ENCODE measurements at places on chromosomes 3 and 15. TPM values are rescaled to one million over a fixed set of nuclear protein-coding genes. Genes with fewer than 3 reads are reported as not detected.

ABHD17C gene
- 8.0 TPM for total RNA-seq

TMCO5A gene
- total RNA-seq = not detected

DNA sequence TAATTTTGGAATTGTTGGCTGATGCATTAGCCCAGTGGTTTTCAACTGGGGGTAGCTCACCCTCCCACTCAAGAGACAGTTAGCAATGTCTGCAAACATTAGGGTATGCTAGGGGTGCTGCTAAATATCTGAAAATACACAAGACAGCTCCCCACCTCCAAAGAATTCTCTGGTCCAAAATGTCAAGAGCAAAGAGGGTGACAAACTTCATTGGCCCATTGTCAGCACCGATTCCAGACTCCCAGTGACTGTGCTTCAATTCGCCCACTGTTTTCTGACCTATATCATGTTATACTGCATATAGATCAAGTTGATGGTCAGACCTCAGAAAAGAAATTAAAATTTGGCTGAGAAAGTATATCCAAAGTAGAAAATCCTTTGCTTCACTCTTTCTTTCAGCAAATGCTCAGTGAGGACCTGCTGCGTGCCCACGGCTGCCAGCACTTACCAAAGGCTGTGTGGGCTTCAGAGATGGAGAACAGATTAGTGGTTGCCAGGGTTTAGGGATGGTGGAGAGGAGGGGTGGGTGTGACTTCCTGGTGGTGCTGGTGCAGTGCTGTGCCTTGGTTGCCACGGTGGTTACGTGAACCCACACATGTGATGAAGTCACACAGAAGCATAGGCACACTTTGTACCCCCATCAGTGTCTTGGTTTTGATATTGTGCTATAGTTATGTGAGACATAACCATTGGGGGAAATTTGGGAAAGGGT is 204.0 kb downstream of the PLCL2 start:
- H3K27me3 ChIP-seq = no peaks in the 10 kb centered on the region
- no peak overlapping the region for H3K4me3 ChIP-seq
- H3K36me3 ChIP-seq = peaks cover 3% of the 10 kb centered on the region
- peaks cover 20% of the 10 kb centered on the region for H3K4me1 ChIP-seq
- no peak overlapping the region for H3K27ac ChIP-seq

- H3K27ac ChIP-seq = peak overlapping the region; percentile 88
- H3K27me3 ChIP-seq = no peaks in the 10 kb centered on the region
- no peak for DNase-seq
- H3K4me1 ChIP-seq = peaks cover 36% of the 10 kb centered on the region
- no peaks in the 10 kb centered on the region for H3K36me3 ChIP-seq
Measured at GRCh38 chr15:39173426-39173825, 407.5 kb upstream of the THBS1 start.

- DNase-seq = no peak
- H3K27ac ChIP-seq = no peak overlapping the region
- peaks cover 20% of the 10 kb centered on the region for H3K27me3 ChIP-seq
- no peaks in the 10 kb centered on the region for H3K36me3 ChIP-seq
- no peaks in the 10 kb centered on the region for H3K4me1 ChIP-seq
Measured at GRCh38 chr15:26882112-26882511, 15.2 kb downstream of the GABRA5 start.

- peaks cover 24% of the 10 kb centered on the region for H3K4me1 ChIP-seq
- no peak for DNase-seq
- no peak overlapping the region for H3K27ac ChIP-seq
- no peak overlapping the region for H3K4me3 ChIP-seq
- H3K27me3 ChIP-seq = no peaks in the 10 kb centered on the region
Measured at GRCh38 chr3:159627634-159628033, 361.0 kb upstream of the IL12A start.

GRCh38 chr3:45545476-45545875 is 49.1 kb upstream of the LIMD1 start:
- peaks cover 8% of the 10 kb centered on the region for H3K36me3 ChIP-seq
- H3K4me3 ChIP-seq = no peak overlapping the region
- H3K27ac ChIP-seq = no peak overlapping the region
- DNase-seq = no peak
- H3K4me1 ChIP-seq = peaks cover 31% of the 10 kb centered on the region
- H3K27me3 ChIP-seq = no peaks in the 10 kb centered on the region
